ENCODE measurements at places on chromosomes 2 and 18.

GRCh38 chr2:19532547-19533196 lies 174.2 kb upstream of the OSR1 start:
- DNase-seq: no peak

DNA sequence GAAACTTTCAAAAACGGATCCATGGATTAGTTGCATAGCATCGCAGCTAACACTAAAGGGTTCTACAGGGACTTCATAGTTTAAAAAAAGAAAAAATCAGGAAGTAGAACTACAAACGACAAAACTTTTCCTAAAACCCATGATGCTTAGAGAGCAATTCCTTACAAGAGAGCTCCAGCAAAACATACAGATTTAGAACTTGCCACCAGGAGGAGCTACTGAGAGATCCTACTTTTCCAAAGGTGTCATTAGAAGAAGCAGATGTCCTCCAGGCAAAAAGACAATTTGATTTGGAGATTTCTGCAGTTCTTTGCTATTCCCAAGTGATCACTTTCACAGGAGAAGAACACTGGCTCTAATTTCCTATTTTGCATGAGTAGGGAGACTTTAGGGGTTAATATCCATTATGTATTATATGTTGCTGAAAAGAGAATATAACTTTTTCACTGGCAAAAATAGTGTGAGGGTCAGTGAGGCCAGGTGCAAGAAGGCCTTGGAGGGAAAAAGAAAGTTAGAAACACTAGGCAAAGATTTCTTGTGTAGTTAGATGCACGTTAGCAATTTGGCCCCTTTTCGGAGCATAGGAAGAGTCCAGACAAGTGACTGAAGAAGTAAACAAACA lies 436.2 kb downstream of the SUCLG1 start:
- peak; percentile 42 for DNase-seq

DNA sequence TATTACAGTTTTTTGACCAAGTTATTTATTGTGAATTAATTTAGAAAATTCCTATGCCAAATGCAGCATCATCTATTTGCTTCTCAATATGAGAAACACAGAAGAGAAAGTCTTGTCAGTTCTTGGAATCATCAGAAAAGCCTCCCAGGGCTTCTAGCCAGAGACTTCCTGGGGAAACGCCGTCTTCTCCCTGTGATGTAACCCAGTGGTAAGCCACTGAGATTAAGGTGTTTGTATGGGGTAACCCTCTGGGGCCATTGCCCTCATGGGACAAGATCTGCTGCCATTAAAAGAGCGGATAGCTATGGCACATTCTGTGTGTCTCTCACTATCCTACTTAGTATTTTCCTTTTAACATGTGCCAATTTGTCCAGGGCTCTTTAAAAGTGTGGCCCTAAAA lies 28.0 kb downstream of the ANKRD29 start:
- no peak for DNase-seq

DNA sequence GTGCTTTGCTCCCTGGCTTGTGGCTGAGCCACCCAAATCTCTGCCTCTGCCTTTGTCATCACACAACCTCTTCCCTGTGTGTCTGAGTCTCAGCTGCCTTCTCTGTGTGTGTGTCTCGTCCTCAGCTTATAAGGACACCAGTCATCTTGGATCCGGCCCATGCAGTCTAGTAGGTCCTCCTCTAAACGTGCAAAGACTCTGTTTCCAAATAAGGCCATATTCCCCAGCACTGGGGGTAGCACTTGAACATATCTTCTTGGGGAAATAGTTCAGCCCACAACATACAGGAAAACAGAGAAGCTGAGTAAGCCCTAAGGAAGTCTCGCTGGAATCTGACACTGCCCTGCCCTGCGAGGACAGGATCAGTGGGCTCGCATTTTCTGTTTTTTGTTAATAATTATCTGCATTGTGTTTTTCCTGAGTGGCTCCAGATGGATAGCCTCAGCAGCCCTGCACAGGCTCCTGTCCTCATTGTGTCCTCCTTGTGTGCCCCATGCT lies 42.1 kb downstream of the MTCL1 start:
- DNase-seq: no peak

DNA sequence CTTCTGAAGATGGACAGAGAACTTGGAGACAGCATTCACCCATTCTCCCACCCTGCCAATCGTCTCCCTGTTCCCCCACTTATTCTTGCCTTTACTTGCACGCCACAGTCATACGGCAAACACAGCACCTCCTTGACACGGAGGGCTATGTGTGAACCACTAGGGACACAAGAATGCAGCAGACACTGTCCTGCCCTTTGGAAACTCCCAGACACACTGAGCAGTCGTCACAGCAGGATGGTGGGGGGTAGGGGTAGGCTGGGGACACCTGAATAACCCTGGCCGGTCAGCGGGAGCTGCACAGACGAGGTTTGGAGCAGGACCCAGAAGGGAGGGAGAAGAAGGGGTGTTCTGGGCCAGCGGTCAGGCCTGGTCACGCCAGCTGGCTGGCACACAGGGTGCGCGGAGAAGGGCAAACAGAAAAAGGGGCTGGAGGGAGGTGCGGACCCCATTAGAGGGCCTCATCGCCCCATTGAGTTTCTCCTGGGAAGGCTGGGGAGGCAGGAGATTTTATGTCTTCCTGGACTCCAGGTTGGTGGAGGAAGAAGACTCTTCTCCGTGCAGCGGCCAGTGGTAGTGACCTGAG lies 40.0 kb upstream of the FOSL2 start:
- DNase-seq: no peak

DNA sequence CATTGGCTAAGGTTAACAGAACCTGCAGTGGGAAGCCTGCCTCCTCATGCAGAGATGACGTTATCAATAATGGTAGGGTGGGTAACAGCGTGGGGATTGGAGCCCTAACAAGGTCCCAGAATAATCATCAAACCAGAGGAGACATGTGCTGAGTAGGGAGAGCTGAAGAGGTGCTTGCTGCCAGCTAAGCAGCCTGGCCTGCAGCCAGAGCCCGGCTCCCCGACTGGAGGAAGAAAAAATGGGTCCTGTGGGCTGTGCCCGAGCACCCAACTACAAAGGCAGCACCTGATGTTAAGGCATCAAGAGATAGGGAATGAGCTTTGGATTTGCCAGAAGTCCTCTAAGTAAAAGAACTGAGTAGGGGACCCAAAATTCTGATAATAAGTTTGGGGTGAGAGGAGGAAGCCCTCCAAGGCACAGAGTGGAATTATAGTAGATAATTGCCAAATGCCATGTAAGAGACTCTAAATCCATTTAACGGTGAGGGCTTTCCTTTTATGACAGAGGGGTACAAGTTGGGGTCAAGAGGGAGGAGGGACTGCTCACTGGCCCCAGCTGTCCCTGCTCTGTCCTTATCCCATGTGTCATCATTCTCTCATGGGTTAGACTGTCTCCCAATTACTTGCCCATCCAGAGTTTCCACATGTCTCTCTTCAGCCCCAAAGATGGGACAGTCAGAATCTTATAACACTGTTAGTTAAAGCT lies 156.1 kb downstream of the ANTXR1 start:
- DNase-seq: no peak

GRCh38 chr2:25131253-25131566 lies 37.2 kb downstream of the POMC start:
- DNase-seq: no peak

GRCh38 chr2:200596774-200597570 lies 11.2 kb downstream of the AOX1 start:
- no peak for DNase-seq

DNA sequence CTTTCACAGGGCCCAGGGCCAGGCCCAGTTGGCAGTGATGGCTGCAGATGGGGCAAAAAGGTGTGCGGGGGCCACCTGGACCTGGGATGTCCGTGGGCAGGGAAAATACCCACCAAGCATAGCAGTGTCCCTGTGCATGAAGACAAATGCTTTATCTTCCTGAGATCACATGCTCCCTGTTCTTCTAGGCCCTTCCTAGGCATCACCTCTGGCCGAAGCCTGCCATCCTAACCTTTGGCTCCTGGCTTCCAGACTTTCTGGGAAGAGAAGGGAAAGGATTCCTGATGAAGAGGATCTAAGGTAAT lies 105.0 kb upstream of the SMAD2 start:
- DNase-seq: no peak

- no peak for DNase-seq
Measured at GRCh38 chr2:155309483-155309882, 611.0 kb downstream of the KCNJ3 start.

DNA sequence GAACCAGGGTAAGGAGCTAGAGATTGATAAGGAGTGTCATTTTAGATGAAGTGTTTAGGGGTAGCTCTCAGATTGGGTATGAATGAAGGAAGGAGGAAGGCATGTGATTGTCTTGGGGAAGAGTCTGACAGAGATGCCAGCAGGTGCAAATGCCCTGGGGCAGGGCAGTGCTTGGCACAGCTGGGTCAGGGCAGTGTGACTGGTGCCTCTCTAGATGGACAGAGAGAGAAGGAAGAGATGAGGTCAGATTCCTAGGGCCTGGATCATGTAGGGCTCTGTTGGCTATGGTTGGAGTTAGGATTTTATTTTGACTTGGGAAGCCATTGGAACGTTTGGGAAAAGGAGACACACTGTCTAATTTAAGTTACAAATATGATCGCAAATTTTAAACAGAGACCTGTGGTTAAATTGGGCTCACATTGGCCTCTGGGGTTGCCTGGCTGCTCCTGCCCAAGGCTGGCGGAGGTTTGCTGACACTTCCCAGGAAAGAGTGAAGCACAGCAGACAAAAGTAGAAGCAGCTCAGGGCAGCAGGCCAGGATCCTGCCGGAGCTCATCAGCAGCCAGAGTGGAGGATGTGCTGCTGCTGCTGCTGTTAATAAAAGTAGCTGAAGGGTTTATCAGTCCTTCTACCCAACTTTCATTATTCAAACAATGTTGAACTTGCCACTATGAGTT lies 32.7 kb upstream of the FHL2 start:
- peak; percentile 79 for DNase-seq

- DNase-seq: no peak
Measured at GRCh38 chr18:5197461-5197860, 404 bp upstream of the AKAIN1 start.

GRCh38 chr2:177616066-177616465 lies 223.5 kb downstream of the AGPS start:
- DNase-seq: no peak

DNA sequence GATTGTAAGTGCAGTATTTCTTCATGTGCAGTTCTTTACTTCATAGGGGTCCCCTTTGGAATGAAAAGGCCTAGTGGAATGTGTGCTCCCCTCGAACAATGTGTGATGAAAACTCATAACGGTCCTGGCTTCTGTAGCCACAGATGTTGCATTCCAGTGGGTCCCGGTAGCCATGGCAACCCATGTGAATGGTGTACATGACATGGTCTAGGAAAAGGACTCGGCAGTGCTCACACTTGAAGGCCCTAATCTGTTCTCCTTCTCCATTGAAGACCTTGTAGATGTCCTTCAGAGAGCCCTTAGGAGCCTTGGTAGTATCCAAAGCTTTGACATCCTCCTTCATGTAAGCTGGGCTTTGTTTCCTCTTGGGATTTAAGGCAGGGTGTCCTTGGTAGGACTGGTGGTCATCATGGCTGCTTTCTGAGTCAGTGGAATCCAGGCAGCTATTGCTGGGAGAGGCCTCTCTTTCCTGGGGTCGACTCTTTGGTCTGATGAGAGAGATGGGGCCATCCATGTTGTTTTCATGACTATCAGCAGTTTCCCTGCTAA lies 144.0 kb downstream of the IKZF2 start:
- DNase-seq: no peak

DNA sequence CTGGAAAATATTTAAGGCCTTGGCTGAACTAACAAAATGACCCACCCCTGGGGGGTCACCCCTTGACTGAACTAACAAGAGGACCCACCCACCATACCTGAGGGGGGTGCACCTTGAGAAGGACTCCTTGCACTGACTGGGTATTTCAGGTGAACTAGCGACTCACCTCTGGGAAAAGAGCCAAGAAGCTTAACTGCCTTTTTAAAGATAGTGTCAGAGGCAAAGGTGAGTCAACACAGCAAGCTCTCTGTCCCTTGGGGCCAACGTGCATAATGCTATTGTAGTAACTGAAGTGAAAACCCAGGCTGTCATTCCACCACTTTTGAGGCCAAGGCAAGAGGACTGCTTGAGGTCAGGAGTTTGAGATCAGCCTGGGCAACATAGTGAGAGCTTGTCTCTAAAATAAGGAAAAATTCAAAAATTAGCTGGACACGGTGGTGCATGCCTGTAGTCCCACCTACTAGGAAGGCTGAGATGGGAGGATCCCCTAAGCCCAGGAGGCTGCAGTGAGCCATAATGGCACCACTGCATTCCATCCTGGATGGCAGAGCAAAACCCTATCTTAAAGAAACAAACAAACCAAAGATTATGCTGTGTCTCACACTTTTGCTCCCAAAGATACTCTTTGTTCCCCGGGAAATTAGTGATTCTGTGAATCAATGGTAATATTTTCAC lies 36.4 kb upstream of the ZCCHC2 start:
- peak; percentile 4 for DNase-seq

GRCh38 chr2:74051504-74051903 lies 66.8 kb downstream of the TET3 start:
- peak; percentile 37 for DNase-seq

DNA sequence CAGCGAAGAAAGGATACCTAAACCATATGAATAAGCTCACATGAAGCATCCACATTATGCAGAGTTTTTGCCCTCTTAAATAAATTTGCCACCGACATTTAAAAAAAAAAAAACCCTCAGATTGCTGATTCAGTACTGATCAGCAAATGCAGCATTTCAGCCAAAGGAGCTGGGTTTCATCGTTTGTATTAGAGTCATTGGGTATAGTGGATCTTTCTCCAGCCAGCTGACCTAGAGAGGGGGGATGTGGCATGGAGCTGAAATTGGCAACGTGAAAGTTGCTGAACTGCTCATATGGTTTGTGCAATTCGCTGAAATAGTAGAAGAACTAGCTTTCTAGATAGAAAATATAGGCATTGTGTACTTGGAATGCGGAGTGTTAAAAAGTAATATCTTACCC lies 73.5 kb upstream of the ZNF397 start:
- DNase-seq: no peak

- DNase-seq: no peak
Measured at GRCh38 chr2:142029974-142030373, 100.8 kb downstream of the LRP1B start.

GRCh38 chr18:51711298-51711889 lies 513.9 kb upstream of the MEX3C start:
- no peak for DNase-seq

DNA sequence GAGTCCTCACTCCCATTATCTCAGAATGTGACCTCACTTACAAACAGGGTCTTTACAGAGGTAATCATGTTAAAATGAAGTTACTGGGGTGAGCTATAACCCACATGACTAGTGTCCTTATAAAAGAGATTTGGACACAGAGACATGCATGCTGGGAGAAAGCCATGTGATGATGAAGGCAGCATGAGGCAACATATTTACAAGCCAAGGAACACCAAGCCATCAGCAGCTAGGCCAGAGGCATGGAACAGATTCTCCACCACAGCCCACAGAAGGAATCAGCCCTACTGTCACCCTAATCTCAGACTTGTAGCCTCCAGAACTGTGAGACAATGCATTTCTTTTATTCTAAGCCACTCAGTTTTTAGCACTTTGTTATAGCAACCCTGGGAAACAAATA lies 171.9 kb downstream of the EN1 start:
- no peak for DNase-seq

DNA sequence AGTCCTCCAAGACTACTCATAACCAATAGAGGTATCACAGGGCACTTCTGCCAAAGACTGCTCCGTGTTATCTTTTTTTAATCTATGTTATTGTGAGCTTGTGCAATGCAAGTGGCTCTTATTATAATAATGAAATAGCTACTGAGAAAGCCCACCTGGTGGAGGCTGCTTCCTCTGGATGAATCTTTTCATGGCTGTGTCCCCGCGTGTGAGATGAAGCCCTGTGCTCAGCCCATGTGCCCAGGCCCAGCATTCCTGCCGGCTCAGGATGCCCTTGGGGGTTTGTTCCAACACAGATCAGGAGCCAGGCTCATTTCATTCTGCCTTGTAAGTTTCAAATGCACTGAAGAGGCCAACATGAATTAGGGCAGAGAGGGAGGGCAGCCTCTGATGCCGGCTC lies 18.7 kb downstream of the APCDD1 start:
- DNase-seq: no peak

- DNase-seq: peak; percentile 20
Measured at GRCh38 chr2:206392118-206392517, 51.2 kb upstream of the ADAM23 start.

All from NCI-H1092 treated with DMSO at 0.1 percent for 48 hours (cell line).